ENCODE measurements at places on chromosomes 7 and 10.

DNA sequence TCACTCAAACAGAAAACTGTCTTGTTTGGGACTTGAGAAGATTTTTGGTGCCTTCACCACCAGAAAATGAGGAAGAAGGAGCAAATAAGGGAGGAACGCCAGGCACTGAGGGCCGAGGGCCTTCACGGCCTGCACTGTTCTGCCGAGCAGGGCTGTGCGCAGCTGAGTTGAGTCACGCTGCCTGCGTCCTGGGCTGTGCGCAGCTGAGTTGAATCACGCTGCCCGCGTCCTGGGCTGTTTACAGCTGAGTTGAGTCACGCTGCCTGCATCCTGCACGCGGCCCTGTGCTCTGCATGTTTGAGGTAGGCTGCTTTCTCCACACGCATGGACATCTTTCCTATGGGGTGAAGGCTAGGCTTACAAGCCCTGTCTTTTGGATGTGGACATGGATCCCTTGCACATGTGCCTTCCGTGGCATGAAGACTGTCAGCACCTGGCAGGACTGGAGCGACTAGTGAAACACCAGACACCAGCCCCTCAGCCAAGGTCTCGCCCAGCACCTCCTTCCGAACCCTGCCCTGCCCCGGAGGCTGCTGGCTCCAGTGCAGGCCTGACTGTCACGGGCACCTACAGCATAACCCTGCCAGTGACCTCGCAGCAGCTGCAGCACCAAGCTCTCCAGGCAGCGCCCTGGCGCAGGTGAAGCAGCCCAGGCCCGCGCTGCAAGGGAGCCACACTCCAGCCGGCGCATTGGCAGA, 96.7 kb downstream of the HTR5A start:
- no peak for DNase-seq

- DNase-seq, result peak; percentile 31
Measured at GRCh38 chr7:106064316-106064715, 47.8 kb downstream of the SYPL1 start.

DNA sequence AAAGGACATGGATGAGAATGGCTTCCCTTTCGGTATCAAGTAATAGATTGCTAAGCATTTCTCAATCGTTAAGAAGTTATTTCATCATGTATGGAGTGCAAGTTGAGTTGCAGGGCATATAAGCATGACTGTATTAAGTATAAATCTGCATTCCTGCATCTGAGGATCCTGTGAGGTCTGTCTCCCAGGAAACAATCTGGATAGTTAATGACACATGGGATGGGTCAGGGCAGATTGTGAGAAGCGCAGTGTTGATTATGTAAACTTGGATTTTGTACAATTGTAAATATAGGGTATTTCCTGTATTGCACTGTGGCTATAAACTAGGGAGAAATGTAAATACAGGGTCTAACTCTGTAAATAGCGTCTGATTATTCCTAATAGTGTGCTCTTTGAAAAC, 102.6 kb downstream of the PLXDC2 start:
- DNase-seq, result no peak

- DNase-seq, result no peak
Measured at GRCh38 chr10:16648366-16648765, 126.7 kb upstream of the C1QL3 start.

Data from glutamatergic neuron (in vitro differentiated cells).